ENCODE measurements at places on chromosomes 13 and 19.

- DNase-seq, result no peak
Observed at GRCh38 chr13:94968040-94968756, 255.9 kb upstream of the SOX21 start.

DNA sequence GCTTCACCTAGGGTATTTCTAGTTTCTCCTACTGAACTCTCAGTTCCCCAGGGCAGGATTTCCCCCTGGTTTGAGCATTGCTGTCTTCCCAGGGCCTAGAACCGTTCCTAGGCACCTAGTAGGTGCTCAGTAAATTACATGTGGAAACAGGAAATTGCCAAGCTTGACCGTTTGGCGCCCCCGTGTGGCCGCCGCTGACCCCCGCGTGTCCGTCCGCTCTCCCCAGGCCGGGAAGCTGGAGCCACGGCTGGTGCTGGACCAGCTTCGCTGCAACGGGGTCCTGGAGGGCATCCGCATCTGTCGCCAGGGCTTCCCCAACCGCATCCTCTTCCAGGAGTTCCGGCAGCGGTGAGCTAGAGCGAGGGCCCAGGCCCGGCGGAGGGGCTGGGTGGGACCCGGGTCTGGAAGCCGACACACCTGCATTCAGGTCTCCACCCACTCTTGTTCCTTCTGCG lies 55.5 kb downstream of the MYH14 start:
- DNase-seq, result no peak

DNA sequence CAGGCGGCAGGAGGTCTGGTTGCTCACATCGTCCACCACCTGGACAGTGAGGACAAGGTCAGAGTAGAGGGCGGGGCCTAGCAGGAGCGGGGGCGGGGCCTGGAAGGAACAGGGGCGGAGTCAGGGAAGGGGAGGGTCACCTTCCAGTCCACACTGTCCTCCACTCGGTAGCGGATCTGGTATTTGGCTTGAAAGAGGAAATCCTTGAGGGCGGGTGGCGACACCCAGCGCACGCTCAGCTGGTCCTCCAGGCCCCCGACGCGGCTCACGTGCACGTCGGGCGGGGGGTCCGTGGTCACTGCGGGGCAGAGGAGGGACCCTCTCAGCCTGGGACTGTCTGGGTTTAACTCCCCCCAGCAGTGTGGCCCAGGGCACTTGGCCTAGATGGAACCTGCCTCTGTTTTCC lies 8.2 kb downstream of the REX1BD start:
- DNase-seq, result no peak

DNA sequence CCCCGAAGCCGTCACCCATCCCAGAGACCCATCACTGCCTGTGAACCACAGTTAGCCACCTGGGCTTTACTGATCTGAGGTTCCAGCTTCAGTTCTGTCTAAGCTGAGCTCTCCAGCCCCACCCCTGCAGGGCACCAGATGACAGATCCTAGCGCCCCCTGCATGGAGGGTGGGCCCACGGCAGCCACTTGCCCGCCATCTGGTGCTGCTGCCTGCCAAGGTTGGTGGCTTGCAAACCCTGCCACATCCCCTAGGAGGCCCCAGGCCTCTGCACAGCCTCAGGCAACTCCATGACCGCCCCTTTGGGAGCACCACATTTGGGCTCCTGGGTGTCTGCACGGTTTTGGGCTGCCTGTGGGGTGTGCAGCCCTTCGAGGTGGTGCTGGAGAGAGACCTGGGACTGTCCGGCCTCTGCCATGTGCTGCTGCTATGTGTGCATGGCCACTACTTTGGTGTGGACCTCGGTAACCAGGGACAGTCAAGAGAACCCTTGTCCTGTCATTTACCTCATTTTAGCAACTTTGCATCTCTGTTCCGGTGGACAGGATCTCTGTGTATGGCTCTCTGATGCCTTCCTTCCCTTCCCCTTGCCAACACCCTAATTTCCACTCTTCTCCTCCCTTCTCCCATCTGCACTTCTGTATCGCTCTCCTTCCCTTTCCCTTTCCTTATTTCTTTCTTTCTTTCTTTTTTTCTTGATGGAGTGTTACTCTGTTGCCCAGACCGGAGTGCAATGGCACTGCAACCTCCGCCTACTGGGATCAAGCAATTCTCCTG lies 17.4 kb upstream of the SDHAF1 start:
- DNase-seq, result peak; percentile 96

- DNase-seq, result peak; percentile 16
Observed at GRCh38 chr19:41785653-41786052, 10.7 kb upstream of the CEACAM3 start.

- DNase-seq, result no peak
Observed at GRCh38 chr13:83470133-83470797, 412.0 kb downstream of the SLITRK1 start.

GRCh38 chr19:3423183-3423829 lies 56.9 kb downstream of the NFIC start:
- DNase-seq, result no peak

DNA sequence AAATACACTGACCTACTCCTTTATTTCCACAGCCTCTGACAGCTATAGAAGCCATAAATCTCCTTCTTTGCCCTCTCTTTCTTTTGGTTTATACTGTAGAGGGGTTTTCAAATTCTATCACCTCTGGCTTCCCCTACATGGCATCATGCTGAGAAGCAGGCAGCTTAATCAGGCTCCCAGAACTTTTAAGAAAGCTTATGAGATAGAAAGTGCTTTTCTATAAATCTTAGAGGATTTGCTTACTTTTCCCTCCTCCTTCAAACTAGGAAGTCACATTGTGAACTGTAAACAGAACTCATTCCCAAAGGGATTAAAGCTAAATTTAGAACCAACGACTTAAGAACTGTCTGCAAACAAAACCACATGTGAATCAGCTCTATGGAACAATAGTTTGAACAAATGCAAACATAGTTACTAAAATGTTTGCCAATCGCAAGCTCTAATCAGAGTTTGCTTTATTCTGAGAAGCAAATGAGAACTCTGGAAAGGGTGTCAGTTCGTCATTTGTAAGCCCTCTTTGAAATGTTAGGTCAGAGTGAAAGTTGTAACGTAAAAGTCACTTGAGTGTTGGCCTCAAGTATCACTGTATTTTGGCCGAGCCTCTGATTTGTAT lies 344.1 kb downstream of the RFC3 start:
- DNase-seq, result no peak

GRCh38 chr13:46179491-46179908 lies 2.5 kb downstream of the LCP1 start:
- no peak for DNase-seq

DNA sequence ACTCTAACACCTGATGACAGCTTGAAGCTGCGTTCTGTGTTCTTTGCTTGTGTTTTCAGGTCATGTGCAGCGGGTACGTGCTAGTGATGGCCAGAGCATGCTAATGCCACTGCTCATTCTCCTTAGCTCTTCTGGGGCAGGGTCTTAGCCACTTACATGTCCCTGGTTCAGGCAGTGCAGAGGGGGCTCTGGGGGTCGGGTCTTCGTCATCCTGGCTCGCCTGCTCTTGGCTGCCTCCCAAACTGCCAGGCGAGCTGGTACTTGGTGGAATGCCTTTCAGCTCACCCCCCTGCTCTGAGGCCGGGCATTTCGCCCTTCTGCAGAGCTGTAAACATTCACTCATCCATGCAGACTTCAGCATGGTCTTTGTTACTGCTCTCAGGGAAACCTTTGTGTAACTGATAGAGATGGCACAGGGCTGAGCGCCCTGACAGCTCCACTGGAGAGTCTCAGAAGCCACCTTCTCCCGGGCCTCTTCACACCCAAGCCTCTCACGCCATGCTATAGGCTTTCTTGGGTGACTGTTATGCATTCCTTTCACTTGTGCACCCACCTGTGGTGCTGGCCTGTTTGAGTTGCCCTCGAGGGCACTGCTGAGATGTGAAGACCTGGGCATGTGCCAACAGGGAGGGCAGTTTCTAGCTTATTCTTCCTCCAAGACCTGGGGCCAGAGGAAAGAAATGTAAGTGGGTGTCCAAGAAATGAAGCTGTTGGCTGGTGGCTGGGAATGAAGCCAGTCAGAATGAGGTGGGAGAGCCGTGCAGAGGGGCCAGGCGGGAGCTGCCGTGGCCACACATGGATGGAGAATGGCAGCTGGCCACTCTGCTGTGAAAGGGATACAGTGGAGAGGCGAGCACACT lies 24.4 kb downstream of the FAM124A start:
- DNase-seq, result peak; percentile 45

DNA sequence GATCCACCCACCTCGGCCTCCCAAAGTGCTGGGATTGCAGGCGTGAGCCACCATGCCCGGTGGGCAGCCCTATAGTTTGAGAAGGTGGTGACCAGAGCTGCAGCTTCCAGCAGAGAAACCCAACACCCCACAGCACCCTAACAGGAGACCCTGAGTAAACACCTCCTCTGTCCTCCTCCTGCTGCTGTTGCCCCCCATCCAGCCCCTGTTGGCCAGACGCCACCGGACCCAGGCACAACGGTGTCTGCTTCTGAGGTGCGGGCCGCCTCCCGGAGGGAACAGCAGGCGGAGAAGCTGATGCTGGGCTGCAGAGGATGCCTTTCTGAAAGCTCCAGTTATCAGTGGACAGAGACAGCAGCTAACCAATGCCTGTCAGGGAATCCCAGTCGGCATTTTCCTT lies 175.5 kb downstream of the COL4A1 start:
- no peak for DNase-seq

DNA sequence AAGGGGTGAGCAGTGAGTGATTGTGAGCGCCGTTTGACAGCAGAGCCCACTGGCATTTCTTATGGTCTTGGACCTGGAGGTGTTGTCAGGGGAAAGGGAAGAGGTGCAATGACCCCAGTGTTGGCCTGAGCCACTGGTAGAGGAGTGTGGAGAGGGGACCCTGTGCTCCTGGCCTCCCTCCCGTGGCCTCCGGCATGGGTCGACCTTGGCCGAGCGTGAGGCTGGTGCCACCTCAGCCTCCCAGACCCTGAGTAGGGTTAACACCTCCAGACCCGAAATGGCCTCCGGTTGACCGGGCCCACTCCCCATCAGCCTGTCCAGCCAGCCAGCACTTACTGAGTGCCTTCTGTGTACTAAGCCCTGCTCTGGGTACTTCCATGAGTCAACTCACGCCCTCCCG lies 6.5 kb downstream of the TRAPPC5 start:
- DNase-seq, result no peak

DNA sequence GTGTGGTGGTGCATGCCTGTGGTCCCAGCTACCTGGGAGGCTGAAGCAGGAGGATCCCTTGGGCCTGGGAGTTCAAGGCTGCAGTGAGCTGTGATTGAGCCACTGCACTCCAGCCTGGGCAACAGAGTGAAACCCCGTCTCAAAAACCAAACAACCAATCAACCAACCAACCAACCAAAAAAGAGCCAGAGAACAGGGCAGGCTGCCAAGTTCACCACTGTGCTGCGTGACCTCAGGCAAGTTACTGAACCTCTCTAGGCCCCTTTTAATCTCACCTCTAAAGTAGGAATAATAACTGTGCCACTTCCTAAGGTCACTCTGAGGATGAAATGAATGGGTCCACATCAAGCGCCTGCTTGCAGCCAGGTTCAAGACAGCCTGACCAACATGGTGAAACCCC lies 16.9 kb downstream of the TJP3 start:
- DNase-seq, result no peak

DNA sequence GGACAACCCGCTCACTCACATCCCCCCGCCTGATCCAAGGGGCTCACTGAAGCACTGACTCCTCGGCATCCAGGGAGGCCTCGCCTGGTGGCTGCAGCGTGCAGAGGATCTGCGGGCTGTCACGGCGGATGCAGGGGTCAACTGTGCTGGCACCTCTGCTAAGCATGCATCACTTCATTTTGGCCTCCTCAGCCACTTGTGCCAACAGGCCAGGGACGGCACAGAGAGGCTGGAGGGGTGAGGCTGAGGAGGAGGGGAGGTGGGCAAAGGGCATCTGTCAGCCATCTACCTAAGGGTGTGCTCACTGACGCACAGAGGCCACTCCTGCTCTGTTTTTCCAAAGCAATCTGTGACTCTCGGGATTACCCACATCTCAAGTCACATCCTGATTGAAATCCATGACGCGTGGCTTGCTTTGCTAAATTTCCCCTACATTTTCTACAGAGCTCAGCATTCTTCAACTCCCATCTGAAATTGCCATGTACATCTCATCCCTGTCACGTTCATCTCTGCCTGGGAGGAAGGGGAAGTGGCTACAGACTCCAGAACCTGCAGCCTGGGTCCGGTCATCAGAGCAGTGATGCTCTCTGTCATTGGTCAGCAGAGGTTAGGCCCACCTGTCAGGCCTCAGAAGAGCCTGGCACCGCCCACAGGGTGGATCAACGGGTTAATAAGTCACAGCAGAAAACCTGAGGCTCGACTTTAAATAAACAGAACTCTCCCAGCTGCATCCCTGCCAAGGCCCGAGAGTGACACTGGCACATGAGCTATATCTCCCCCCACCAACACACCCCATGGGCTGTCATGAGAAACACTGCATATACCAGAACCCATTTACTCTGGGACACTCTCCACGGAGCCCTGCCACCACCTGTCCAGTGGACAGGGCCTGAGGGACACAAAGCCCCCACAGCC lies 17.6 kb downstream of the ELL start:
- no peak for DNase-seq

- DNase-seq, result no peak
Observed at GRCh38 chr13:114118511-114119123, 13.8 kb downstream of the RASA3 start.

DNA sequence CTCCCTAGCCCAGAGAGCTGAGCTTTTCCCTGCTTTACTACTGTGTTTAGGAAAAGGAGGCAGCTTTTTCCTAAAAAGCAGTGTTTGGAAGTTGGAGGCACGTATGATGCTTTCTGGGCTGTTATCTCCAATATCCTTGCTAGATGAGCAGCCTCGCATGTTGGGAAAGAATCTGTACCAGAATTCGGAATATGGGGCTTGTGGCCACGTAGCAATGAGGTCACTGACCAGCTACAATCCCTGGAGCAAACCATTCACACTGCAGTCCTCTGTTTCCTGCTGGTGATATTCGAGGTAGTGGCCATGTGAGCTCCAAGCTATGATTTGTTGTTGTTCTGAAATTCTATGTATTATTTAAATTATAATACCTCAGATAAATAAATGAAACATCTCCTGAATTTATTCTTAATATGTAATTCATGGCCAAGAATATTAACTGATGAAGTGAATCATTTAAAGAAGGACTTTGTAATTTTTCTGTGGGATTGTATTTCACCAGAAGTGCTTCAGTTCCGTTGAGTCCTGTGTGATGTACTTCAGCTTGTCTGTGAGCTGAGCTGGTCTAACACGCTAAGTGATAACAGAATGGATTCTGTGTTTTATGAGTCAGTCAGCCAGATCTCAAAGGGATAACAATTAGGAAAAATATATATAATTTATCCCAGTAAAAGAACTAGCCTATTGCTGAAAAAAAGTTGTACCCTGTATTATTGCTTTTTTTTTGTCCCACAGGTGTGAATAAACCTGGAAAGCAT lies 319.5 kb downstream of the SHISA2 start:
- no peak for DNase-seq

DNA sequence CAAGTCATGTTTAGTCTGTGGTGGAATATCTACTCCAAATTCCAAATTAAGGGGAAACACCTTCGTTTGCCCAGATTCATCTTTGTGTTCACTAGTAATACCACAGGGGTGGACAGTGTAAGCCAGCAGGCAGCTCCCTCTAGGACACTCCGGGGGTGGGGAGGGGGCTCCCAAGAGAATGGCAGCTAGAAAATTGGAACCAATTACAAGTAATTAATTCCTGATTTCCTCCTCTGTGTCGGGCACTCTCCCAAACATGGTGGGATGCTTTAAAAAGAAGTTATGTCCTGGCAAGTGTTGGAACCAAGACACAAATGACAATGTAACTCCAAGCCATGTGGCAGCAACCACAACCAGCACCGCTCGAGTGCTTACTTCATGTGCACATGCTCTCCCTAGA lies 5.9 kb downstream of the COL4A1 start:
- DNase-seq, result no peak

All from NCI-H1694 (cell line).